ENCODE measurements at places on chromosomes 12 and 14. TPM values are rescaled to one million over a fixed set of nuclear protein-coding genes. Genes with fewer than 3 reads are reported as not detected.

GRCh38 chr12:82635263-82635662 is 51.4 kb upstream of the TMTC2 start:
- H3K36me3 ChIP-seq = no peaks in the 10 kb centered on the region
- no peaks in the 10 kb centered on the region for H3K27me3 ChIP-seq
- no peak overlapping the region for H3K27ac ChIP-seq
- no peak for DNase-seq

- peak overlapping the region; percentile 38 for H3K4me3 ChIP-seq
- peak overlapping the region; percentile 93 for H3K27ac ChIP-seq
- DNase-seq = peak; percentile 91
Measured at GRCh38 chr12:32437095-32437515, 37.7 kb downstream of the FGD4 start.

DNA sequence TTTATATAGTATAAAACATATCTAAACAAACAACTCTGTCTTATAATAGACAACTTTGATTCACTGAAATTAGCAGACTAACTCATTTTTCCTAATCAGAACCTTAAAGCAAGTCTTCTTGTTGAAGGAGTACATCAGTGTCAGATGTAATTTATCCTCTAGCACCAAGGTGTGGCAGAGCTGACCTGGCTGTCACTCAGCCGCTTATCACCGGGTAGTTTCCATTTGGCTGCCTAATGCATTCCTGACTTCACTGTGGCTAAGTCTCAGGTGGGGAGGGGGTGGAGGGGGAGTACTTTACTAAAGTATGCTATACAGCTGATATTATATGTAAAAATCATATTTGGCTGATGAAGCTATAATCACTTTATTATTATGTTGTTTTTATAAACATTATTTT is 339.9 kb upstream of the RGS6 start:
- peak overlapping the region; percentile 31 for H3K27ac ChIP-seq
- no peaks in the 10 kb centered on the region for H3K27me3 ChIP-seq
- DNase-seq = no peak

GRCh38 chr12:1056390-1056789 is 65.4 kb downstream of the ERC1 start:
- H3K27ac ChIP-seq = no peak overlapping the region
- H3K27me3 ChIP-seq = no peaks in the 10 kb centered on the region
- no peak for DNase-seq

DNA sequence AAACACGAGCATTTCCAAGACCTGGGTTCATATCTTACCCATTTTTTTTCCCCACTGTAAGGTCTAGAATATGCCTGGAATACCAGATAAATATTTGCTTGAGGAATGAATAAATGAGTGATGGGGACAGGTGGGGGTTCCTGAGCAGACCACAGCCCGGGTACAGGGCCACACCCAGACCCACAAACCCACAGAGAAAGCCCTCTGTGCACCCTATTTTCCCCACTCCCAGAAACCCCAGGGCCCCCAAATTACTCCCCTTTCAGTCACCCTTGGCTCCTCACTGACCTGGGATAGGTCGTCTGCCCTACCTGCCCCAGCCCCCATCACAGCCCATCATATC is 66.5 kb upstream of the DDX11 start:
- no peak overlapping the region for H3K27ac ChIP-seq
- H3K4me3 ChIP-seq = no peak overlapping the region
- peaks cover 6% of the 10 kb centered on the region for H3K4me1 ChIP-seq
- H3K27me3 ChIP-seq = peaks cover 3% of the 10 kb centered on the region

DNA sequence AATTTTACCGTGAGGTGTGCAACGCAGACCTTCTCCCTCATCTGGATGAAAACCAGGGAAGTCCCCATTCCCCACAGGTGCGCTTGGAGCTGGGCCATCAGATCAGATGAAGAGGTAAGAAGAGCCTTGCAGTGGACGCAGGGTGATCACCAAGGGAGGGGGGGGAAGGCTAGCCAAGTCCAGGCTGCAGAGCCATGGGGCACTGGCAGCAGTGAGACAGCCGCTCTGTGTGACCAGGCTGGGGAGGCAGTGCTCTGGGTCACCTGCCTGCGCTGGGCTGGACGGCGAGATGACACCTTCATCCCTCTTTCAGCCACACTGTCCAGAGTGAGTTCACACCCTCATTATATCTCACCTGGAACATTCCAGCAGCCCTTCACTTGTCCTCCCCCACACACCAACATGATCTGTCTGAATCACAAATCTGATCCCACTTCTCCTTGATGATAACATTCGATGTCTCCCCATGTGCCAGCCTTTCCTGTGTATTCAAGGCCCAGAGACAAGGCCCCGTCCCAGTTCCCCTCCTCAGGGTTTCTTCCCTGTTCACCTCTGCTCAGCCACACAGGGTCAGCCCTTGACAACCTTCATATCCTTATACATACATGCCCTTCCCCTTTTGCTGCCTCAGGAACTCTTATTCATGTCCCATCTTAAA is 65.9 kb upstream of the VASH1 start:
- no peak for DNase-seq
- no peaks in the 10 kb centered on the region for H3K36me3 ChIP-seq
- H3K4me1 ChIP-seq = no peaks in the 10 kb centered on the region
- H3K27me3 ChIP-seq = no peaks in the 10 kb centered on the region
- H3K27ac ChIP-seq = no peak overlapping the region

GRCh38 chr12:75936515-75937440 is 94.8 kb downstream of the PHLDA1 start:
- no peaks in the 10 kb centered on the region for H3K36me3 ChIP-seq
- H3K4me3 ChIP-seq = no peak overlapping the region
- H3K27me3 ChIP-seq = no peaks in the 10 kb centered on the region

GRCh38 chr12:107558816-107559382 is 126.7 kb upstream of the PWP1 start:
- peaks cover 8% of the 10 kb centered on the region for H3K4me1 ChIP-seq
- peaks cover 4% of the 10 kb centered on the region for H3K36me3 ChIP-seq
- no peak overlapping the region for H3K27ac ChIP-seq
- no peaks in the 10 kb centered on the region for H3K27me3 ChIP-seq
- no peak for DNase-seq

DNA sequence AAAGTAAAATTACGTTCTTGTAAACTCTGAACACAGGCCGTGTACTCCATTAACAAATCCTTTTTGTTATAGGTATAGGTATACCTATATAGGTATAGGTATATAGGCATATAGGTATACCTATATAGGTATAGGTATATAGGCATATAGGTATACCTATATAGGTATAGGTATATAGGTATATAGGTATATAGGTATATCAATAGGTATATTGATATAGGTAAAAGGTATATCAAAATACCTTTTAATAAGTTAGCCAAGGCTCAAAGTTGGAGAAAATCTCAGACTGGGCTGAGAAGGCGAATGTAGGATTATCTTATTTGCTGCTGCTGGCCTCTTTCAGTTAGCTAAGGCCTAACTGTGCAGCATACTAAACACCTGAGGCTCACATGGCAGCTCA is 3.4 kb downstream of the SCFD1 start:
- H3K4me3 ChIP-seq = no peak overlapping the region
- H3K36me3 ChIP-seq = peaks cover 32% of the 10 kb centered on the region
- H3K27ac ChIP-seq = no peak overlapping the region
- peaks cover 25% of the 10 kb centered on the region for H3K4me1 ChIP-seq

DNA sequence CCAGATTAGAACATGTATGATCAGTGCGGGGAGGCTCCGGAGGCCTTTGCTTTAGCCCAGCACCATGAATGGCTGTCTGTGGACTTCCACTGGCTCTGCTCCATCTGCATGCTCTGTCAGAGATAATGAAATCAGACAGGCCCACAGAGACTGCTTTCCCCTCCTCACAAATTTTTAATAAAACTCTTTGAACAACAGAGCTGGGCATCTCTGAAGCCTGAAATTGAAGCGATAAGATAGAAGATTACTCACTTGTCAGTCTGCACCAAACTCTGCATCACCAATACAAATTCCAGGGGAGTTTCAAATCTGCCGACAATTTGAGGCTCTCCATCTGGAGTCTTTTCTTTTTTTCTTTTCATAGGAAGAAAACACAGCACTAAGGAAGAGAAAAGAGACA is 110.0 kb downstream of the DYRK2 start:
- no peak overlapping the region for H3K4me3 ChIP-seq
- no peak for DNase-seq
- H3K27me3 ChIP-seq = no peaks in the 10 kb centered on the region
- H3K27ac ChIP-seq = no peak overlapping the region
- no peaks in the 10 kb centered on the region for H3K4me1 ChIP-seq

GRCh38 chr14:21454843-21455544 is 929 bp downstream of the CHD8 start:
- no peak for DNase-seq
- H3K27me3 ChIP-seq = no peaks in the 10 kb centered on the region
- peak overlapping the region; percentile 98 for H3K27ac ChIP-seq
- peak overlapping the region; percentile 92 for H3K4me3 ChIP-seq

DNA sequence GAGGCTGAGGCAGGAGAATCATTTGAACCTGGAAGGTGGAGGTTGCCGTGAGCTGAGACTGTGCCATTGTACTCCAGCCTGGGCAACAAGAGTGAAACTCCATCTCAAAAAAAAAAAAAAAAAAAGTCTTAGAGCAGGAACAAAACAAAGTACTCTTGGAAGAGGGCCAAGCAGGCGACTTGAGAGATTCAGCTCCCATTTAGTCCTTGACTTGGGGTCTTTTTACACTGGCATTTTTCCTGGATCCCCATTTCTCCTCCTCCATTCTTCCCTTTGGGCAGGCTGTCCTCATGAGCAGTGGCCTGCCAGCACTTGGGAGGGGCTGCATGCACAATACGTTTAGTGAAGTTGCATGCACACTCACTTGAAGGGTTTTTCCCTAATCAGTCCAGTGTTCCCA is 72.9 kb downstream of the C14orf132 start:
- no peak overlapping the region for H3K27ac ChIP-seq
- H3K27me3 ChIP-seq = no peaks in the 10 kb centered on the region
- DNase-seq = no peak
- peaks cover 6% of the 10 kb centered on the region for H3K4me1 ChIP-seq
- no peak overlapping the region for H3K4me3 ChIP-seq

The MYH6 gene
- total RNA-seq = not detected

The CAPZA3 gene
- 0.28 TPM for total RNA-seq

The PKP2 gene
- total RNA-seq = 88.0 TPM

The HOXC6 gene
- total RNA-seq = 11.5 TPM

The CLEC6A gene
- total RNA-seq = not detected

The OR4K13 gene
- total RNA-seq = not detected

The RPS6KA5 gene
- 2.2 TPM for total RNA-seq
